ENCODE measurements at places on chromosomes 3 and 15. TPM values are rescaled to one million over a fixed set of nuclear protein-coding genes. Genes with fewer than 3 reads are reported as not detected.
A peak's percentile ranks its signal among the peaks of the same experiment; 100 is the strongest.

GRCh38 chr15:64452988-64453688 lies 7.2 kb upstream of the ZNF609 start:
- H3K4me3 ChIP-seq: no peak overlapping the region
- no peak overlapping the region for H3K27ac ChIP-seq
- H3K4me1 ChIP-seq: peaks cover 10% of the 10 kb centered on the region
- no peaks in the 10 kb centered on the region for H3K27me3 ChIP-seq

ARMC8 gene
- total RNA-seq: 44.0 TPM

DNA sequence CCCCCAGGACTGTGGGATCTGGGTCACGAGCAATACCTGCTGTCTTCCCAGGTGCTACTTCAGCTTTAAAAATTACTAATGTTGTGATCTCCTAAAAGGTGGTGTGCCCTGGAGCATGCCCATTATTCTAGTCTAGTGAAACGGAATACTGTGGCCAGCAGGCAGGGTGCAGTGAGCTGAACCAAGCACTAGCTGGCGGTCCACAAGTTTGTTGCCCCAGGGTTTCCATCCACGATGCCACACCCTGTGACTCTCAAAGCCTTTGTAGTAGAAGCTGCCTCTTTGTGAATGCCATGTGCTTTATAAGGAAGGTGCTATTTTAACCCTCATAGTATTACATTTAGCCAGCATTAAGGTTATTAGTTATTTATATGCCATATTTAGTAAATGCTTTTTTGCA lies 49.1 kb downstream of the PXYLP1 start:
- H3K36me3 ChIP-seq: peaks cover 5% of the 10 kb centered on the region
- no peak for DNase-seq
- no peaks in the 10 kb centered on the region for H3K27me3 ChIP-seq

DNA sequence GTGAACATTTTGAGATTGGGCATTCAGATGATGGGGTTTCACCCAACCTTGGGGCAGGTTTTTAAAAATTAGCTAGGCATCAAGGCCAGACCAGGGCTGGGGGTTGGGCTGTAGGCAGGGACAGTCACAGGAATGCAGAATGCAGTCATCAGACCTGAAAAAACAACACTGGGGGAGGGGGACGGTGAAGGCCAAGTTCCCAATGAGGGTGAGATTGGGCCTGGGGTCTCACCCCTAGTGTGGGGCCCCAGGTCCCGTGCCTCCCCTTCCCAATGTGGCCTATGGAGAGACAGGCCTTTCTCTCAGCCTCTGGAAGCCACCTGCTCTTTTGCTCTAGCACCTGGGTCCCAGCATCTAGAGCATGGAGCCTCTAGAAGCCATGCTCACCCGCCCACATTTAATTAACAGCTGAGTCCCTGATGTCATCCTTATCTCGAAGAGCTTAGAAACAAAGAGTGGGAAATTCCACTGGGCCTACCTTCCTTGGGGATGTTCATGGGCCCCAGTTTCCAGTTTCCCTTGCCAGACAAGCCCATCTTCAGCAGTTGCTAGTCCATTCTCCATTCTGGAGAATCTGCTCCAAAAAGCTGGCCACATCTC lies 6.1 kb downstream of the RHO start:
- DNase-seq: no peak
- H3K27me3 ChIP-seq: no peaks in the 10 kb centered on the region
- no peaks in the 10 kb centered on the region for H3K4me1 ChIP-seq
- H3K27ac ChIP-seq: no peak overlapping the region
- no peak overlapping the region for H3K4me3 ChIP-seq

GRCh38 chr15:53591041-53591440 lies 168.4 kb downstream of the WDR72 start:
- DNase-seq: no peak
- no peaks in the 10 kb centered on the region for H3K36me3 ChIP-seq
- no peak overlapping the region for H3K4me3 ChIP-seq
- no peak overlapping the region for H3K27ac ChIP-seq

DNA sequence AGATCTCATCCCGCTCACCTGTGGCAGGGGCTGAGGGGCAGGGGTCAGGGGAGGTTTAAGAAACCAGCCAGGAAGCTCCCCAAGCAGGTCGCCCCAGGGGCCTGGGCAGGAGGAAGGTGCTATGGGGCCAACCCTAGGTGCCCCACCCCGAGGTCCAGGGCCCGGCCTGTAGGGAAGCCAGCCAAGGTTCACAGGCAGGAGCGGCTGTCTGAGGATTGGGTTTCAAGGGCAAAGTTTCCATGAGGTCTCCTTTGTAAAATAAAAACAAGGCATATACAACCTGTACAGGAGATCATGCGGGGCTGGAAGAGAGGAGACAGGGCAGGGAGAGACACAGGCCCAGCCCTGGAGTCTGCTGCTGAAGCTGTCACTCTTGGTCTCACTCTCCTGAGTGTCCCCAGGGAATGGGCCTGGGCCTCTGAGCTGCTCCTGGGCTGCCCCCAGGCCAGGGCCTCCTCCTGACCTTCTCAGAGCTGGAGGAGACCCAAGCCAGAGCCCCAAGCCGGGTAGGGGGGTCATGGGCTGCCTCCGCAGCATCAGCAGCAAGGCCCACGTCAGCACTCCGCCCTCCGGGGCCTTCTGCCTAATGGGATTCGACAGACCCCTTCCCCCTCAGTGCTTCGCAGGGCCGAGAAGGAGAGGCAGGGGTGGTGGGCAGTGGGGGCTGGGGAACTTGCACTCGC lies 5.5 kb downstream of the CPLX3 start:
- H3K36me3 ChIP-seq: peaks cover 17% of the 10 kb centered on the region
- peaks cover 14% of the 10 kb centered on the region for H3K4me1 ChIP-seq
- H3K27me3 ChIP-seq: peaks cover 11% of the 10 kb centered on the region
- DNase-seq: no peak

SLC22A14 gene
- total RNA-seq: not detected

CHST13 gene
- not detected for total RNA-seq

GRCh38 chr3:5756443-5756842 lies 568.9 kb downstream of the EDEM1 start:
- H3K27me3 ChIP-seq: no peaks in the 10 kb centered on the region
- H3K4me1 ChIP-seq: no peaks in the 10 kb centered on the region
- H3K36me3 ChIP-seq: no peaks in the 10 kb centered on the region
- no peak overlapping the region for H3K27ac ChIP-seq
- no peak for DNase-seq

- no peak for DNase-seq
- H3K27me3 ChIP-seq: no peaks in the 10 kb centered on the region
- peaks cover 48% of the 10 kb centered on the region for H3K4me1 ChIP-seq
- H3K36me3 ChIP-seq: peaks cover 6% of the 10 kb centered on the region
- peak overlapping the region; percentile 3 for H3K27ac ChIP-seq
Measured at GRCh38 chr3:112092496-112093179, 6.4 kb downstream of the C3orf52 start.

GRCh38 chr3:46110701-46111493 lies 83.6 kb upstream of the XCR1 start:
- no peak overlapping the region for H3K4me3 ChIP-seq
- DNase-seq: no peak
- peaks cover 21% of the 10 kb centered on the region for H3K36me3 ChIP-seq
- peaks cover 66% of the 10 kb centered on the region for H3K4me1 ChIP-seq
- H3K27me3 ChIP-seq: peaks cover 6% of the 10 kb centered on the region

GRCh38 chr3:134040066-134040465 lies 10.3 kb upstream of the SLCO2A1 start:
- no peaks in the 10 kb centered on the region for H3K4me1 ChIP-seq
- DNase-seq: no peak
- no peak overlapping the region for H3K27ac ChIP-seq
- H3K36me3 ChIP-seq: no peaks in the 10 kb centered on the region
- no peak overlapping the region for H3K4me3 ChIP-seq

Data from activated CD4-positive, alpha-beta memory T cell treated with anti-CD3 and anti-CD28 coated beads, Interleukin-2, amount 10 ng/mL, durations not matched to agents 7 days and 5 days (primary cell).